Stimulated activated memory B cell treated with anti-CD40 and anti-IgM and Interleukin-4, amounts not matched to agents 10 μg/mL and 1 μg/mL and 100 μg/mL, for 72 hours (primary cell): ENCODE measurements at places on chromosomes 13 and 19.

DNA sequence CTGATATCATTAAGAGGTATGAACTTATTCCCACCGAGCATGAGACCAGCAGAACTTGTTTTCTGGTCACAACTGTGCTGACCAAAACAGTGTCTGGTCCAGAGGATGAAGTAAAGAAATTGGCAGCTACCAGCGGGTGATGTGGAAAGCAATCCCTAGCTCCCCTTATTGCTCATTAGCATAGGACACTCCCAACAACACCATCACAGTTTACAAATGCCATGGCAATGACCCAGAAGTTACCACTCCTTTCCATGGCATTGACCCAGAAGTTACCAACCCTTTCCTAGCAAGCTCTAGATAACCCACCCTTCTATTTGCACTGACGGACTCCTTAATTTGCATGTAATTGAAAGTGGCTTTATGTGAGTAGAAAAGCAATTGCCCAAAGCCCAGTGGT, 1856.1 kb downstream of the OLFM4 start:
- H3K27me3 ChIP-seq, result no peaks in the 10 kb centered on the region
- no peak overlapping the region for H3K4me3 ChIP-seq

DNA sequence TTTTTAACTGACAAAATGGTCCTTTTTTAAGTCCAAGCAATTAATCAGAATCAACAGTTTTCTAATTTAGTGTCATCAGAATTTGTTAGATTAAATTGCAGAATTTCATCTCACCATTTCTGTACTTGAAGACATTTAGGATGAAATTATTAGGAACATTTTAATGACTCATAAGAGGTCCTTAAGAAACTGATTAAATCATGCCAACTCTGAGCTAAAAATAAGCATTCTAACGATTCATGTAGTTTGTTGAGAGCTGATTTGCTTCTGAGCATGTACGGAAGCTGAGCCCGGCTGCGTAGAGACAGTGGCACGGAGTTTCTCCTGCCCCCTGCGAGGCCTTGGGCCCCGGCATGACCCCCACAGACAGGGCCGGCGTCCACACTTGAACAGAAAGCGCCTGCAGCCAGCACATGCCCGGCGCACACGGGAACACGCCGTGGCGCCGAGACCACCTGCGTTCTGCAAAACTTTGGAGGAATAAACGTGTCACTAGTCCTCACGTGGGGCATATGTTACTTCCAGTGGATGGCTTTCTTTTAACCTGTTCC, 89.7 kb upstream of the MCF2L start:
- ATAC-seq, result no peak
- H3K27me3 ChIP-seq, result no peaks in the 10 kb centered on the region
- no peak overlapping the region for H3K4me3 ChIP-seq
- peaks cover 59% of the 10 kb centered on the region for H3K36me3 ChIP-seq
- H3K4me1 ChIP-seq, result peaks cover 13% of the 10 kb centered on the region
- no peak overlapping the region for H3K27ac ChIP-seq

DNA sequence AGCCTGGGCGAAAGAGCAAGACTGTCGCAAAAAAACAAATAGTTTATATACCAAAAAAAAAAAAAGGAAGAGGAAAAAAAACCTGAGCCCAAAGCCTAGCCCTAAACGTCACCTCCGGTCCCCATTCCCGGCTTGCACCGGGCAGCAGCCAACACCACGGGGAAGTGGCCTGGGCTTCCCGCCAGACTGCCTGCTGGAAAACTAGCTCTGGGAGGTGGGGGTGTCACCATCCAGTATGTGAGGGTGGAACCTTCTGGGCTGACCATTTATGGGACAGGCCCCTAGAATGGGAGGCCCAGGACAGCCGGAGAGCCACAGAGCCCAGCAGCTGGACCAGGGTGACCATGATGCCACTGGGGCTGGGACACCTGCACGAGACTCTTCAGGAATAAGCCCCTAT, 37.3 kb downstream of the IL12RB1 start:
- H3K36me3 ChIP-seq, result no peaks in the 10 kb centered on the region
- no peaks in the 10 kb centered on the region for H3K27me3 ChIP-seq
- peaks cover 42% of the 10 kb centered on the region for H3K4me1 ChIP-seq
- ATAC-seq, result no peak
- no peak overlapping the region for H3K4me3 ChIP-seq
- H3K27ac ChIP-seq, result peak overlapping the region; percentile 70

- H3K4me1 ChIP-seq, result peaks cover 57% of the 10 kb centered on the region
- H3K4me3 ChIP-seq, result peak overlapping the region; percentile 87
- peak overlapping the region; percentile 69 for H3K27ac ChIP-seq
- H3K36me3 ChIP-seq, result peaks cover 15% of the 10 kb centered on the region
- peaks cover 23% of the 10 kb centered on the region for H3K27me3 ChIP-seq
- ATAC-seq, result no peak
Measured at GRCh38 chr19:7921302-7921966, 1.3 kb downstream of the SNAPC2 start.

GRCh38 chr13:97023117-97023516, 28.8 kb upstream of the OXGR1 start:
- no peaks in the 10 kb centered on the region for H3K4me1 ChIP-seq
- peaks cover 35% of the 10 kb centered on the region for H3K27me3 ChIP-seq
- H3K27ac ChIP-seq, result no peak overlapping the region
- H3K4me3 ChIP-seq, result no peak overlapping the region

GRCh38 chr19:8600064-8600463, 10.5 kb downstream of the ADAMTS10 start:
- peaks cover 53% of the 10 kb centered on the region for H3K27me3 ChIP-seq
- no peak for ATAC-seq
- no peaks in the 10 kb centered on the region for H3K4me1 ChIP-seq
- H3K36me3 ChIP-seq, result no peaks in the 10 kb centered on the region
- no peak overlapping the region for H3K27ac ChIP-seq

DNA sequence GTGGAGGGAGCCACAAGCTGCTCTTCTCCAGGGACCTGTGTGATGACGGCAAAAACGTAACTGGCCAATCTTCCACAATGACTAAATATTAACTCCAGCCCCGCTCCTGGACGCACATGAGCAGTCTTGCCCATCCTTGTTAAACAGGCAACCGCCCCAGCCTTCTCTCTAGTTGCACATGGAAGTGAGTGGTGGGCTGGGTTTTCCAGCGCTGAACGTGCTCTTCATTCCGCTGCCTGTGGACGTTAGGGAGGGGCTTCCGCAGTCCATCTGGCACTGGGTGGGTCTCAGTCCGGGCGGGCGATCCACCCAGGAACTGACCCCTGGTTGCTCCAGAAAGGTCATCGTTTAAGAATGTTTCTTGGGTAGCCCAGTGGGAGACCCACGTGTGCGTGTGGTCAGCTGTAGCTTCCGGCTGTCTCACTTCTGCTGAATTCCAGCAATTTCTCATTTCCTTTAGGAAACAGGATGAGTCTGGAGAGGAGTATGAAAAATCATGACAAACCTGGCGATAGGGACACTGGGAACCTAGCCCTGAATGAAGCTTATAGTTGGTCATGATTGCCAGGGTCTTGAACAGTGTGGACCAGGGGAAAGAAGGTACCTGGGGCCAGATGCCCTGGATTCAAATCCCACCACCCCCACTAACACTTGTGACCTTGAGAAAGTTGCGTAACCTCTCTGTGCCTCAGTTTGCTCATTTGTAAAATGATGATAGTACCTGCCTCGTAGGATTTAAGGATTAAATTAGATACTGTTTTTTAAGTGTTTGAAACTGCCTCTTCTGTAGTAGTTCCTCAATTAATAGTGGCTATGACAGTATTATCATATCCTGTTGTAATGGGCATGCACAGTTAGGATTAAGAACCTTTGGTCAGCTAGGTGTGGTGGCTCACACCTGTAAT, 92.6 kb downstream of the SIPA1L3 start:
- no peak overlapping the region for H3K4me3 ChIP-seq
- H3K27me3 ChIP-seq, result no peaks in the 10 kb centered on the region
- H3K27ac ChIP-seq, result peak overlapping the region; percentile 76

DNA sequence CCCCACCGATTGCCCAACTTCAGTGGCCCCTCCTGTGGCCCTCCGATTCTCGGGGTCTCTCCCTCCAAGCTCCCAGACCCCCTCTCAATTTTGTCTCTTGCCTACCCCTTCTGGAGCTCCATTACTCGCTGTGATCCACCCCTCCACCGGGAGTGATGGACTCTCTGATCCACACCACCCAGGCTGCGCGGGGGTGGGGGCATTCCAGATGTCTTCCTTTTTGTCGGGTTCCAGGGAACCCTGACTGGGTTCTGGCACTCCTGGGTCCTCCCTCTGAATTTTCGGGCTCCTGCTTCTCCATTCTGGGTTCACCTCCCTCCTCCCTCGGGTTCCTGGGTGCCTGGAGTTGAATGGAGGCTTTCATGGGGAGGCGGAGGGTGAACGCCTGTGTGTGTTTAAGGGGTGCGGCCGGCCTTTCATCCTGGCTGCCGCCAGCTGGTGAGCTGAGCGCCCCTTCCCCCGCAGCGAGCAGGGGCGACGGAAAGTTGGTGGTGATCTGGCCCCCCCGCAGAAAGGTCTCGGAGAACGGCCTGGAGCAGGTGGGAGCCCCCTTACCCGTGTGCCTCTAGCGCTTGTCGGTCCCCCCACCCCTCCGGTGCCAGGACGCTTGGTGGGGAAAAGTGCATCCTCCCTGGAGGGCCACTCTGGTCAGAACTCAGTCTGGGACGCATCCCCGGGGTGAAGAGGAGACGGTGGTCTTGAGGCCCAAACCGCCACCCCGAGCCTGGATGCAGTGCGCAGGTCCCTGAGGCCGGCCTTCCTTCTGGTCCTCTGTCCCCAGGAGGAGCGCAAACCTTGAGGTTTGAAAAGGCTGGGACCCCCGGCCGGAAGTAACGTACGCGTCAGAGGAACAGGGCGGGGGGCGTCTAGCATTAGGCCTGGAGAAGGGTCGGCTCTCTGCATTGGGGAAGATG, 1.6 kb downstream of the MISP3 start:
- no peaks in the 10 kb centered on the region for H3K27me3 ChIP-seq
- H3K4me1 ChIP-seq, result peaks cover 24% of the 10 kb centered on the region
- peak overlapping the region; percentile 73 for H3K27ac ChIP-seq
- H3K36me3 ChIP-seq, result no peaks in the 10 kb centered on the region
- H3K4me3 ChIP-seq, result peak overlapping the region; percentile 84
- peak; percentile 1 for ATAC-seq

DNA sequence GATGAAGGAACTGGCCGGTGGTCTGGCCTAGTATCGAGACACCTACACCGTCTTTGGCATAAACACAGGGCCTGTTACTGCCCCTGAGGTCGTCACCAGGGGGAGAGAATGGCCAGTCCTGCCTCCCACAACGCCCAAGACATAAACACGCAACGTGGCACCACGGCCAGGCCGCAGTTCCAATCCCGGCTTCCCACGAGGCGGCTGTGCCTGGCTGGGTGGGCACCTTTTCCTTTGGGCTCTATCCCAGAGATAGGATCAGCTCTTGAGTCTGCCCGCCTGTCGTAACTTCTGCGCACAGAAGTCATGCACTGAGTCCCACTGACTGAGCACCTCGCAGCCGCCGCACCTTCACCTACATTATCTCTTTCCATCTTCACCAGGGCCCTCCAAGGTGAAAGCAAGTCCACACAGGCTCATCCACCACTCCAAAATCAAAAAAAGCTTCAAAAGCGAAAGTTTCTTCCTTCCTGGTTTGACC, 1.1 kb downstream of the MIER2 start:
- H3K36me3 ChIP-seq, result peaks cover 22% of the 10 kb centered on the region
- peak overlapping the region; percentile 70 for H3K4me3 ChIP-seq
- peaks cover 61% of the 10 kb centered on the region for H3K4me1 ChIP-seq
- H3K27me3 ChIP-seq, result peaks cover 8% of the 10 kb centered on the region

DNA sequence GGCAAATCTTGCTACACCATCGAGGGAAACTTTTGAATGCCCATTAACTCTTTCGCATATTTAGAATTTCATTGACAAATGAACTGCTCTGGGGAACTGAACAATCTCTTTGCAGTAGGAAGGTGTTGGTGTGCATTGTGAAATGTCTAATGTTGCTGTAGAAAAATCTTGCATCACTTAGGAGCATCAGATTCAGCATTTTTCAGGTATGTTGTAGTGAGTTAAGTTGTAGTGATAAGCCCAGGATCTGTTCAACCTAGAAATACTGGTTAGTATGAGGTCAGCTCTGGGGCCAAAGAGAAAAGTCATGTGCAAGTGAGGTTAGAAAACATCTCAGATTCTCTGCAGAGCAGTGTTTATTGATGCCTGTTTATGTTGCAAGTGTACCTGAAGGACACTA, 4.1 kb downstream of the FRY start:
- H3K27me3 ChIP-seq, result peaks cover 22% of the 10 kb centered on the region
- H3K4me1 ChIP-seq, result peaks cover 25% of the 10 kb centered on the region

- H3K4me3 ChIP-seq, result peak overlapping the region; percentile 96
- peaks cover 27% of the 10 kb centered on the region for H3K36me3 ChIP-seq
- no peaks in the 10 kb centered on the region for H3K27me3 ChIP-seq
Measured at GRCh38 chr19:43534305-43534815, 1.4 kb downstream of the ZNF575 start.

DNA sequence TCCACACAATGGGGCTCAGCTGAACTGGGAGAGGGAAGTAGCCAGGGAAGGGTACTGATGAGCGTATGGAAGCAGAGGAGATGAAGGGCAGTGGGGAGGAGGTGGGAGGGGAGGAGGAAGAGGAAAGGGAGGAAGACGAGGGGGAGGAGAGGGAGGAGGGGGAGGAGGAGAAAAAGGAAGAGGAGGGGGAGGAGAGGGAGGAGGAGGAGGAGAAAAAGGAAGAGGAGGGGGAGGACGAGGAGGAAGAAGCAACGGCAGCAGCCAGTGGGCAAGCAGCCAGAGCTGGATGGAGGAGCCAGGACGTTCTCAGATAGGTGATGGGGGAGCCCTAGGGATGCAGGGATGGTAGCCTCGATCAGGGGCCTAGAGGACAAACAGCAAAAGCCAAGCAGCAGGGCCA, 5.6 kb downstream of the CERS4 start:
- peak overlapping the region; percentile 95 for H3K27ac ChIP-seq
- H3K36me3 ChIP-seq, result peaks cover 59% of the 10 kb centered on the region
- no peaks in the 10 kb centered on the region for H3K27me3 ChIP-seq
- H3K4me3 ChIP-seq, result peak overlapping the region; percentile 50
- no peak for ATAC-seq

DNA sequence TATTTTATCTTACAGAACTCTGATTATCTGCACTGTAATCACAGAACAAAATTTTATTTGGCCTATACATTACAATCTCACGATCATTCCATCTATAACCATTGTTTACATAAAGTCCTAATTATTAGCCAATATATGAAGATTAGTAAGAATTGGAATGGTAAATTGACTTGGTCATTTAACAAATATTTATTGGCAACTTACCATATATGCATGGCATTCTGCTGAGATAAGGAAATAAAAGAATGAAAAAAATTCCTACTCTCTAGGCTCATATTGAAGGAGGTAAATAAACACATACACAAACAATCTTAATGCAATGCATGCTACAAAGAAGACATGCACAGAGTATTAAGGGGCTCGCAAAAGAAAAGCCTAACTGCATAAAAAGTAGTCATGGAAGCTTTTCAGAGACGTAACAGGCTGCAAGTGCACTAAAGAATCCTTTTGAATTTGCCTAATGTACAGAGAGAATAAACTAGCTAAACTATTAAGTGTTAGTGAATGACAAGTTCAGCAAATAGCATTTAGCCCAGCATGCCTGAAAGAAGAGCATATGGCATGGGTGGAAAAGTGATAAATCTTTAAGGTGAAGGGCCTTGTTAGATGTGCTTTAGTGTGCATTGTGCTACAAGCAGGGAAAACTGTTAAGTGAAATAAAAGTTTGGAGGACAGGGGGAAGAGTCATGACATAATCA, 1131.1 kb downstream of the PCDH9 start:
- H3K4me1 ChIP-seq, result no peaks in the 10 kb centered on the region
- no peak overlapping the region for H3K27ac ChIP-seq
- no peak overlapping the region for H3K4me3 ChIP-seq
- no peak for ATAC-seq
- H3K27me3 ChIP-seq, result no peaks in the 10 kb centered on the region
